Cardiac septum (tissue), 1 donor: ENCODE measurements at places on chromosomes 12 and 14.

GRCh38 chr12:67482751-67483661, 165.5 kb upstream of the DYRK2 start:
- peak; percentile 84 for DNase-seq

GRCh38 chr14:94770815-94771157, 873 bp upstream of the GSC start:
- DNase-seq, result no peak

DNA sequence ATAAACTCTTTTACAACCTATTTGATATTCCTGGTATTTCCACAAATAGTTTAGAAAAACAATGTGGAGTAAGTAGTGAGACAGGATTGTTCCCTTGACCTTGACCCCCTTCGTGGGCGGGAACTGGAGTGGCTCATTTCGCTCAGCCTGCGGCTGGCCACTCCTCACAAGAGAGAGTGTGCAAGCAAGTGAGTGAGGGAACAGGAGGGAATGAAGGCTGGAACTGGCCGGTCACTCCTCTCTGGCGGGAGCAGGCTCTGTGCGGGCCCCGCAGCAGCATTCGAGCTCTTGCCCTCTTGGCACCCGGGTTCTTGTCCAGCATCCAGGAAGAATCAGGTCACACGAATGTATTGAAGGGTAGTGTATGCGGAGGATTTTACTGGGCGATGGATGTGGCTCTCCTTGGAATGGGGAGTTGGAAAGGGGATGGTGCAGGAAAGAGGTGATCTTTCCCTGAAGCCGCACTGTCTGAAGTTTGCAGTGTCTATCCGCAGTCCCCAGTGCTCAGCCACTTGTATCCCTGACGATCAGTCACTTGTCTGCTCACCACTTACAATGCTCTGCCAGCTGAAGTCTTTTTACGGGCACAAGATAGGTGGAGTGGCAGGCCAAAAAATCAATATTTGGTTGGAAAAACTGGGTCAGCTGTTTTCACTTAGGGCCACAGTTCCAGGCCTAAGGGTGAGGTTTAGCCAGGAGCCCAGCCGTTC, 28.0 kb upstream of the TXNRD1 start:
- no peak for DNase-seq

- no peak for DNase-seq
These were observed 390.1 kb downstream of the KCNH5 start for GRCh38 chr14:62655166-62655565.

- DNase-seq, result no peak
These were observed 2.0 kb upstream of the SLC2A3 start for GRCh38 chr12:7937833-7938506.
